ENCODE measurements at places on chromosomes 1 and 21. TPM values are rescaled to one million over a fixed set of nuclear protein-coding genes. Genes with fewer than 3 reads are reported as not detected.
A peak's percentile ranks its signal among the peaks of the same experiment; 100 is the strongest.

- peaks cover 4% of the 10 kb centered on the region for H3K4me1 ChIP-seq
- H3K27me3 ChIP-seq, result peaks cover 19% of the 10 kb centered on the region
- no peaks in the 10 kb centered on the region for H3K36me3 ChIP-seq
- no peak overlapping the region for H3K27ac ChIP-seq
- no peak for DNase-seq
These were observed 71.9 kb upstream of the GOLT1A start for GRCh38 chr1:204285436-204286305.

DNA sequence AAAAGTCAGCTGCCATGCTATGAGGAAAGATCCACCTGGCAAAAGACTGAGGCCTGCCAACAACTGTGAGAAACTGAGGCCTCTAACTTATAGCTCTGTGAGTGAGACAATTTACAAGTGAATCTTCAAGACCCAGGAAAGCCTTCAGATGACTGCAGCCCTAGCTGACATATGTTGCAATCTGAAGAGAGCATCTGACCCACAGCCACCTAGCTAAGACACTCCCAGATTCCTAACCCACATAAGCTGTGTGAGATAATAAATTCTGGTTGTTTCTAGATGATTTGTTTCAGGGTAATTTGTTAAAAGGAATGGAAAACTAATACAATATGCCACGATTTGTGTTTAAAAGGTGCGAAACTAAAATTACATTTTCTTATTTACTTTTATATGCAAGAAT lies 55.1 kb downstream of the HFM1 start:
- no peak for DNase-seq
- no peaks in the 10 kb centered on the region for H3K4me1 ChIP-seq

GRCh38 chr1:59674595-59674994 lies 140.2 kb upstream of the HOOK1 start:
- no peaks in the 10 kb centered on the region for H3K36me3 ChIP-seq
- H3K27me3 ChIP-seq, result no peaks in the 10 kb centered on the region
- H3K4me3 ChIP-seq, result no peak overlapping the region
- H3K4me1 ChIP-seq, result peaks cover 3% of the 10 kb centered on the region
- H3K27ac ChIP-seq, result no peak overlapping the region
- DNase-seq, result peak; percentile 63

DNA sequence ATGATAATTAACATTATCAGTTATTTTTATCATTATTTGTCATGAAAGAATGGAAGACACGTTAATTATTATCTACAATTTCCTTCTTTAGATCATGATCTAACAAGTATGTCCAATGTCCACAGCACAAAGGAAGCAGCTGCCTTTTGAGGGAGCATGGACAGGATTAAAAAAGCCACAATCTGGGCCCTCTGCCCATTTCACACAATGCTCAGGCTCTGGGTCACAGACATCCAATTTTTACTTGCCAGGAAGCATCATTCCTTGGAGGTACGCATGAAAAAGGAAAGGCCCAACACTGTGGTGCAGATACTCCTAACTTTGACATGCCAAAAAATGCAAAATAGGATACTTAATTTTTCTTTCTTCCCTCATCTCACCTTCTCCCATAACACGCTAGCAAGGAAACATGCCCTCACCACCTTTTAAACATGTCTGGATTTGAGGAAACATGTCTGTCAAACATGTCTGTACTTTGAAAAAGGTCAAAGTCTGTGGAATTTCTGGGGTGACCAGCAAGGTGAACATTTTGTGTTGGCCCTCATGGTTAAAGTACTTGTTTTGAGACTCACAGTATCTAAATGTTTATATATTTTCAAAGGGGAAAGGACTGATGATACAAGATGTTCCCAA lies 40.0 kb downstream of the GADD45A start:
- DNase-seq, result peak; percentile 86
- H3K27ac ChIP-seq, result peak overlapping the region; percentile 37
- no peaks in the 10 kb centered on the region for H3K27me3 ChIP-seq

DNA sequence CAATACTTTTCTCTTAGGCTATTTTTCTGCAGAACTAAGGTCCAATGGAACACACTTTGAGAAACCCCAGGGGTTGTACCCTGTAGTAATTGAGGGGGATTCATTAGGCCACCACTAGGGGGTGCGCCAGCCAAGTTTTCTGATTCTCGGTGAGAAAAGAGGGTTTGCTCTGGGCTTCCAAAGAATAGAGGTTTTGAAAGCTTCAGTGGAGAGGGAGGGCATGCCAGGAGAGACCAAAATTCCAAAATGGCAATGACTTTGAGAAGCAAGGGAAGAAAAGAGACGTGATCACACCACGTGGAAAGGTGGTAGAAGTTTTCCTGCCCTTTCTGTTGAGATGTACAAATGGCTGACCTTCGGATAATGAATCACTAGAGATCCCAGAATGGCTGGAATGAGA lies 323.3 kb downstream of the RPS6KC1 start:
- no peaks in the 10 kb centered on the region for H3K27me3 ChIP-seq
- no peaks in the 10 kb centered on the region for H3K36me3 ChIP-seq
- DNase-seq, result peak; percentile 50
- no peak overlapping the region for H3K27ac ChIP-seq
- H3K4me1 ChIP-seq, result no peaks in the 10 kb centered on the region

Gene SEC16B
- total RNA-seq, result 1.0 TPM
